ENCODE measurements at places on chromosomes 11 and 22.

DNA sequence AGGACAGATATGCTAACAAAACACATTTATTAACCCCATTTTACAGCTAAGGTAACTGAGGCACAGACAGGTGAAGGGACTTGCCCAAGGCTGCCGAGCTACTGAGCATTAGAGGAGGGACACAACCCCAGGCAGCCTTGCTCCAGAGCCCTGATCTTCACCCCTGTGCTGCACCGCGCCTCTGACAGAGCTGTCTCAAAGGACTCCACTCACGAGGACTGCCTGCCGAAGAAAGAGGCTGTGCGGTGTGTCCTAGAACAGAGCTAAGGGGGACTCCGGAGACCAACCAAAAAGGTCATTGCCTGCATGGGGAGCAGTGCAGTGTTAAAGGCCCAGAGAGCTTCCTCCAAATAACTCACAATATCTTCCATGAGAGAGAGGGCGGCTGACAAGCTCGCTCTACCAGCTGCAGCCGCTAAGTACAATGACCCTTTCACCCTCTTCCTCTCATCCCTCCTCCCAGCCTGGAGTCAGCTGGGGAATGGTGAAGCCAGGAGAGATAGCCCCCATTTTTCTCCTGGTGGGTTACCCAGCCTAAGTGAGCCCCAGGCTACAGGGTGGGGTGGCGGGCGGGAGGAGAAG lies 119.2 kb downstream of the DSCAML1 start:
- DNase-seq, result no peak

- DNase-seq, result no peak
Measured at GRCh38 chr11:128893578-128894285, 2.6 kb downstream of the KCNJ5 start.

- DNase-seq, result no peak
Measured at GRCh38 chr11:119092880-119093842, 8.5 kb downstream of the HMBS start.

DNA sequence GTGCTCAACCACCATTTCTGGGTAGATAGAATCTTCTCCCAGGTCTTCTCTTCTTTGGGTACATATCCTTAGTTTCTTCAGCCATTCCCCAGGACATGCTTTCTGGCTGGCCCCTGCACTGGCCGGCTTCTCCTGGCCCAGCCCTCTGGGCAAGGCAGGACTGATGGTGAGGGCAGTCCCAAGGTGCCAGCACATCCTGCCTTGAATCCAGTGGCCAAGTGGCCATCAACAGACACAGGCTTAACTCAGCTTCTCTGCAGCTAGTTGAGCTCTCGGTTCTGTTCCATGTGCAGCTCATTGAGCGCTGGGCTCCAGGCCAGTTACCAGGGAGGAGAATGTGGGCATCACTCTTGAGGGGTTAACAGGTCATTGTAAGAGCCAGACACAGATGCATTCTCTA lies 17.6 kb downstream of the SMIM38 start:
- DNase-seq, result no peak

GRCh38 chr11:110737593-110737992 lies 25.4 kb upstream of the ARHGAP20 start:
- no peak for DNase-seq

DNA sequence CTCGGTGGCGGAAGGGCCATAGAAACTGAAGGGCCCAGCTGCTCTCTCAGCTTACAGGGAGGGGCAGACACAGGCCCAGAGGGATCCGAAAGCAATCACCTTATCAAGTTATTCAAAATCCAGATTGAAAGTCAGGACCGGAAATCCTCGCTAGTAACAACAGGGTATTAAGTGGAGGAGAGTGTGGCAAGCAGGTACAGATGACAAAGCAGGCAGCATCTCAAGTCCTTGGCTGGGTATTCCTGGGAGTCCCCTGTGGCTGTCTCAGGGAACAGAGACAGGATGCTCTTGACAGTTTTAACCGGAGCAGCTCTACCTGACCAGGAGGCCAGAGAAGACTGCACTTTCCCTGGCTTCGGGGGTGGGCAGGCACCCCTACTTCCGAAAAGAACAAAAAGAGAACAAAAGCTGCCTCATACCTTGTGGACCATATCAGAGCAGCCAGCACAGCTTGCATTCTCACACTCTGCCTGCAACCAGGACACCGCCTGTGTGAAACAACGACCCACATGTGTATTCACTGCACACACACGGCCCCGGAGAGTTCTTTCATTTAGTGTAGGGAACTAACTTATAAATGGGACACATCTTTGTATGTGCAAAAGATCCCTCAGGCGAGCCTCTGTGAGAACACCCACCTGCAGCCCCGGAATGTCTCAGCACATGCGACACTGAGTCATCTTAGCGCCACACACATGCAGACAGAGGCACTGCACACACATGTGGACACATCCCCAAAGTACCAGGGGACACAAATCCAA lies 78.3 kb downstream of the MICAL3 start:
- no peak for DNase-seq

- DNase-seq, result no peak
Measured at GRCh38 chr22:49879871-49880270, 26.2 kb downstream of the ZBED4 start.

DNA sequence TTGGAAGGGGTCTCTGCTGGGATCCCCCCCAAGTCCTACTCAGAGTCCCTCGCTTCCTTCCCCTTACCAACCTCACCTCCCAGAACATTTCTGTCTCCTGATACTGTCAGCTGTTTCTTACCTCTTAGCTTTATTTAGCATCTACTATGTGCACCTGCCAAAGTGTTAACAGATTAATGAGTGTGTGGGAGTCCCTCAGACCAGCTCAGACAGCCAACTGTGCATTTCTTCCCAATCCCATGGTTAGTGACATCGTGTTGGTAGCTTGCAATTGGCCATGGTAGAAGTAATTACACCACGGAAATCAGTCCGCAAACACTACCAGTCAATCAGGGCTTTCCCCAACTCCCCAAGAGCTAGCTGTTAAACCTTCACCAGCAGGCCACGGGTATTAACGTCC lies 150.6 kb downstream of the DSCAML1 start:
- no peak for DNase-seq

- DNase-seq, result no peak
Measured at GRCh38 chr22:29867851-29868250, 15.1 kb upstream of the MTMR3 start.

DNA sequence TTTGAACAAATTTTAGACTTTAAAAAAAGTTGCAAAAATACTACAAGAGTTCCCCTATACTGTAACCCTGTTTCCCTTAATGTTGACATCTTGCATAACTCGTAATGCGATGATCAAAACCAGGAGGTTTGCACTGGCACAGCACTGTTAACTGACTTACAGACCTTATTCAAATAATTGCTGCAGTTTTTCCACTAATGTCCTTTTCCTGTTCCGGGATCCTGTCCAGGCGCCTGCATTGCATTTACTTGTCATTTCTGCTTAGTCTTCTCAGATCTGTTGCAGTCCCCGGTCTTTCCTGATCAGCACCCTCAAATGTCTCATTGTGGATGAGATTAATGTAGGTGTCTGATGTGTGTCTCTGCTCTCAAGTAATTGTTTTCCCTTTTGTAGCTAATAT lies 32.0 kb downstream of the APLP2 start:
- DNase-seq, result no peak

GRCh38 chr11:83941050-83941449 lies 654.9 kb upstream of the CCDC90B start:
- no peak for DNase-seq

DNA sequence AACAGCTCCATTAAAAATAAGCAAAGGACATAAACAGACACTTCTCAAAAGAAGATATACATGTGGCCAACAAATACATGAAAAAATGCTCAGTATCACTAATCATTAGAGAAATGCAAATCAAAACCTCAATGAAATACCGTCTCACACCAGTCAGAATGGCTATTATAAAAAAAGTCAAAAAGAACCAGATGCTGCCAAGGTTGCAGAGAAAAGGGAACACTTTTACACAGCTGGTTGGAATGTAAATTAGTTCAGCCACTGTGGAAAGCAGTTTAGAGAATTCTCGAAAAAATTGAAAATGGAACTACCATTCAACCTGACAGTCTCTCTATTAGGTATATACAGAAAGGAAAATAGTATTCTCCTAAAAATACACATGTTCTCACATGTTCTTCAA lies 102.4 kb upstream of the FIBIN start:
- no peak for DNase-seq

DNA sequence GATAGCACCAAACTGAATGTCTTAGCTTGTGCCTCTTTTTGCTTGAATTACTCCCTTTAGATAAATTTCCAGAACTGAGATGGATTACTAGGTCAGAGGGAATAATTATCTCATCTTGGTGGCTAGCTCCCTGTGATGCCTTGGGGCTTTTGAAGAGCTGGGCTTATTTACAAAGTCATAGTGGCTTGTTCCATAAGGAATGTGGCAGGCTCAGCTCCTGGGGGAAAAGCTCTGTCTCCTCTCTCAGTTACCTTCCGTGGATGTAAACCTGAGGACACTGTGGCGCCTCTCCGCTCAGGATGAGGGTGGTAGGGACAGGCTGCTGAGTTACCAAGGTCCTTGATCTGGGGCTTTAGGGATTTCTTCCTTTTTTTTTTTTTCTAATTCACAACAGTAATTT lies 121.7 kb downstream of the PARVA start:
- DNase-seq, result no peak
